ENCODE measurements at places on chromosomes 7 and 10. TPM values are rescaled to one million over a fixed set of nuclear protein-coding genes. Genes with fewer than 3 reads are reported as not detected.

- no peak for DNase-seq
Measured at GRCh38 chr7:2997014-2997413, 46.7 kb downstream of the CARD11 start.

DNA sequence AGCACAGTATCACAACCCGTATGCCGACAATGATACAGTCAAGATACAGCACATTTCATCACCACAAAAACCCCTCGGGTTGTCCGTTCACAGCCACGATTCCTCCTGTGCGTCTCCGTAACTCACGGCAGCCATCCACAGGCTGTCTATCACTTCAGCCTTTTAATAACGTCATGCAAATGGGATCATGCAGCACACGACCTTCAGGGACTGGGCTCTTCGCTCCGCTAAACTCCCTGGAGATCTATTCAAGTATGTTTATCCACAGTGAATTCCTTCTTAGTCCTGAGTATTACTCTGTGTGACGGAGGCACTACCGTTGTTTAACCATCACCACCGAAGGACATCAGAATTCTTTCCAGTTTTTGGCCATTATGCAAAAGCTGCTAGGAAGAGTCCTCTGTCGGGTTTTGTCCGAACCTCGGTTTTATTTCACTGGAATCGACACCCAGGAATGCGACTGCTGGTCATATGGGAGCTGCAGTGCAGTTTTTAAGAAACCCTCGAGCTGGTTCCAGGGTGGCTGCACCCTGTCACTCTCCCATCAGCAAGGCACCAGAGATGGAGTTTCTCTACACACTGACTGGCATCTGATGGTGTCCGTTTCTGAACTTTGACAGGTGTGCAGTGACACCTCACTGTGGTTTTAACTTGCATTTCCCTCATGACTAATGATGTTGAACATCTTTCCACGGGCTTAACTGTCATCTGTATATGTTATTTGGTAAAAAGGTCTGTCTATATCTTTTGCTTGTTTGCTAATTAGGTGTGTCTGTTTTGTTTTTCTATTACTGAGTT, 193.6 kb downstream of the MAD1L1 start:
- DNase-seq = no peak

- no peak for DNase-seq
Measured at GRCh38 chr10:8721650-8722049, 667.2 kb downstream of the GATA3 start.

SPDYE2B gene
- not detected for total RNA-seq

All from spinal cord (tissue), 10 donors.